ENCODE measurements at places on chromosomes 1 and 21. TPM values are rescaled to one million over a fixed set of nuclear protein-coding genes. Genes with fewer than 3 reads are reported as not detected.

GRCh38 chr1:10941891-10942541 is 70.4 kb upstream of the TARDBP start:
- no peak overlapping the region for H3K27ac ChIP-seq
- no peak overlapping the region for H3K4me3 ChIP-seq
- H3K36me3 ChIP-seq = no peaks in the 10 kb centered on the region
- H3K27me3 ChIP-seq = peaks cover 8% of the 10 kb centered on the region
- H3K4me1 ChIP-seq = no peaks in the 10 kb centered on the region
- DNase-seq = peak; percentile 9

GRCh38 chr21:46356494-46357334 is 32.8 kb downstream of the PCNT start:
- no peak for DNase-seq
- no peak overlapping the region for H3K27ac ChIP-seq
- no peaks in the 10 kb centered on the region for H3K27me3 ChIP-seq
- H3K36me3 ChIP-seq = peaks cover 23% of the 10 kb centered on the region

DNA sequence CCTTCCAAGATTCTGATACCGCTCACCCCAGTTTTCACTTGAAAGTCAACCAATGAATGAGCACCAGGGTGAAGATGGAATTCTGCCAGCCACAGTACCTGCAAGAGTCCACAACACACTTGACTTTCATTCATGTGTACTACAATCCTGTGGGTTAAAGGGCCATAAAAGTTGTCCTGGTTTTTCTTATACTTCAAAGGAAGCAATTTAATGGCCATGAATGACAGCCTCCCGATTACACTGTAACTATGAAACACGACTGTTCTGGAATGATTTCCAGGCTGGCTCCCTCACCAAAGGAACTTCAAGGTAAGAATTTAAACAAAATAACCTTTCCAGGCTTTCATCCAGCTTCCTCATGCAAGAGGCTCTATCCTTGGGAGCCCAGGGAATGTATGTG is 502.8 kb downstream of the SMYD3 start:
- H3K36me3 ChIP-seq = no peaks in the 10 kb centered on the region
- DNase-seq = peak; percentile 26
- no peaks in the 10 kb centered on the region for H3K27me3 ChIP-seq
- H3K27ac ChIP-seq = no peak overlapping the region
- no peak overlapping the region for H3K4me3 ChIP-seq
- peaks cover 12% of the 10 kb centered on the region for H3K4me1 ChIP-seq

Gene KIF17
- 1.3 TPM for total RNA-seq

- H3K27ac ChIP-seq = no peak overlapping the region
- peaks cover 7% of the 10 kb centered on the region for H3K27me3 ChIP-seq
- DNase-seq = no peak
- peaks cover 10% of the 10 kb centered on the region for H3K4me1 ChIP-seq
- peaks cover 15% of the 10 kb centered on the region for H3K36me3 ChIP-seq
- no peak overlapping the region for H3K4me3 ChIP-seq
Measured at GRCh38 chr1:212612041-212612961, 3.7 kb downstream of the ATF3 start.

- H3K27me3 ChIP-seq = no peaks in the 10 kb centered on the region
- no peak for DNase-seq
- H3K4me3 ChIP-seq = no peak overlapping the region
Measured at GRCh38 chr1:197303463-197303862, 35.4 kb downstream of the CRB1 start.

DNA sequence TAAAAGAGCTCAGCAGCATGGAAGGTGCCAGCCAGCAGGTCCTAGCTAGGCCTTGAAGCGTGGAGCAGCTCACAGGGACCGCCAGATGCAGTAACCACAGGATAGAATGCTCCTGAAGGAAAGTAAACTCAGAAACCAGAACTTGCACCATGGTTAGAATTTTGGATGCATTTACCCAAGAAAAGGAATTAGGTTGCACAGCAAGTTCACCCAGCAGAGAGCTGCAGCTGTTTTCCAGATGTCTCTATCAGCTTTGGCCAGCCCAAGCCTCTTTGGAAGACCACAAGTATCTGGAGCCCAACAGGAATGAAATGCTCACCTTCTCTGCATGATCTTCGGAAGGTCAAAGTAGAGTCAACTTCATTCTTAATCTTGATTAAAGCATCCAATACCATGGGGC is 21.0 kb upstream of the ATP13A2 start:
- H3K4me1 ChIP-seq = no peaks in the 10 kb centered on the region
- H3K4me3 ChIP-seq = no peak overlapping the region
- H3K27me3 ChIP-seq = no peaks in the 10 kb centered on the region
- H3K36me3 ChIP-seq = peaks cover 4% of the 10 kb centered on the region
- H3K27ac ChIP-seq = no peak overlapping the region

DNA sequence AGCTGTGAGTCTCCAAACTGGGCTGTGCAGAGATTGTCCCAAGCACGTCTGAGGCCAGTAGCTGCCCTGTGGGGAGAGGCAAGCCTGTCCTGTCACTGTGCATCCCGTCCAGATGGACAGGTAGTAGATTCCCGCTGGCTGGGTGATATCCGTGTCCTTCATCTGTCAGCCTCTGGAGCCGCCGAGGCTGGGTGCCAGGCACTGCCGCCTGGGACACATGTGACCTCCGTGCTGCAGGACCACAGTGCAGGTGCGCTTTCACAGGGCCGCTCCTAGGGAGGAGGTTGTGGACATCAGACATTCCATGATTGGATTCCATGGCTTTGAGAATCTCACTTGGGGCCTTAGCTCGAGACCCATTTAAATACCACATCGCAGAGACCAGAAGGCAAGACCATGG is 4.7 kb downstream of the PDXK start:
- no peak for DNase-seq
- H3K4me3 ChIP-seq = no peak overlapping the region
- H3K27me3 ChIP-seq = no peaks in the 10 kb centered on the region
- peaks cover 5% of the 10 kb centered on the region for H3K36me3 ChIP-seq
- peaks cover 30% of the 10 kb centered on the region for H3K4me1 ChIP-seq

Gene B3GALT6
- total RNA-seq = 19.5 TPM

GRCh38 chr21:33747420-33747819 is 105.1 kb downstream of the ITSN1 start:
- H3K4me1 ChIP-seq = no peaks in the 10 kb centered on the region
- H3K4me3 ChIP-seq = no peak overlapping the region
- no peaks in the 10 kb centered on the region for H3K27me3 ChIP-seq

DNA sequence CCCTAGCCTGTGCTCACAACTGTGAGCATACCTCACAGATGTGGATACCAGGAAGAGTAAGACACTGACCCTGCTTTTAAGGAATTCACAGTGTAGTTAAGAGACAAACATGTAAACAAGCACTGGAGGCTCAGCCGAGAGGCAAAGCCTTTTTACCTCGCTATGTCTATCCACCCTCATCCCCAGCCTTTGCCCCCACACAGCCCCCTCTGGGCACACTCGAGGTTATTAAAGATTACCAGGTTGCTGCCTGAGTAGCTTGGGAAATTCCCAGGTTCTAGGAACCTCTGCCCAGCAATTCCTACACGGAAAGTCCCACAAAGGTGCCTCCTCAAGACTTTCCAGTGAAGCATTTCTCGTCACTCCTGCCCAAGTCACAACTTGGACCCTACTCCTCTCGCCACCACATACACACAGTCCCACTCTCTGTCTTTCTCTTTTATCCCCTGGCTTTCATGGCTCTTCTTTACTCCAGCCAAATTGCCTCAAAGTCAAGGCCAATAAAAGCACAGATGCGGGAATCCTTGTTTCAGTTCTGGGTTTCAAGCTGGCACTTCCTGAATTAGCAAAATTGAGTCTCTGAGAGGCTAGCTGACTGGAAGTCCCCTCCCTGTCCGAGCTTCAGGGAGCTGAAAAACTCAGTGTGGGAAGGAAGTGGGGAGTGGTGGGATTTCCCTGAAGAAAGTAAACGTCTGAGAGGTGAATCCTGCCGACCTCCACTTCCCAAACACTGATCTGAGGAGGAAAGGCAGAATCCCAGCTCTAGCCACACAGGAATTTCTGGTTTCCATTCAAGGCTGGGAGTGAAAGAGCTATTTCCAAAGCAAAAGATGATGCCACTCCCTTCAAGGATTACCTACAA is 7.6 kb downstream of the DENND2D start:
- no peaks in the 10 kb centered on the region for H3K27me3 ChIP-seq
- no peak overlapping the region for H3K4me3 ChIP-seq

DNA sequence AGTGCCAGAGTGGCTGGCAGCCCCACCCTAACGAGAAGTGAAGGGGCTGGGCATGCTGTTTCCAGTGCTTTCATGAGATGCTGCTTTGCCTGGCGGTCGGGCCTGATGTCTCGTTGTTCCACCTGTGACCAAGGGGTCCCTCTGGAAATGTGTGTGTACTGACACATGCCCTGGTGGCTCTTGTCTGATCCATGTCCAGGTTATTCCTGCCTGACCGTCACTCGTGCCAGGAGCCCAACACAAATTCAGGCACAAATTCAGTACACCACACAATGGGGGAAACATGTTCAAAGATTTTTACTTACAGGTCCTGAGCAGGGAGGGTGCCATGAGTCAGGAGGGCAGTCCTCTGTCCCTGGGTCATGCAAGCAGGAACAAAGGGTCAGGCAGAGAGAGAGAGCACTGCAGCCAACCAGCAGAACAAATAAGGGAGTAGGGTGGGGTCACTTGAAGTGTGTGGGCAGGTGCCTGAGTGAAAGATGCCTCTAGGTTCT is 76.3 kb downstream of the ADARB1 start:
- H3K27ac ChIP-seq = no peak overlapping the region
- peaks cover 3% of the 10 kb centered on the region for H3K4me1 ChIP-seq
- H3K27me3 ChIP-seq = no peaks in the 10 kb centered on the region
- H3K36me3 ChIP-seq = no peaks in the 10 kb centered on the region
- DNase-seq = no peak

GRCh38 chr1:234668577-234668955 is 58.6 kb upstream of the IRF2BP2 start:
- no peaks in the 10 kb centered on the region for H3K4me1 ChIP-seq
- no peak overlapping the region for H3K27ac ChIP-seq
- H3K36me3 ChIP-seq = no peaks in the 10 kb centered on the region
- H3K4me3 ChIP-seq = no peak overlapping the region
- no peaks in the 10 kb centered on the region for H3K27me3 ChIP-seq

- DNase-seq = no peak
- H3K27me3 ChIP-seq = no peaks in the 10 kb centered on the region
- H3K4me3 ChIP-seq = no peak overlapping the region
- no peak overlapping the region for H3K27ac ChIP-seq
Measured at GRCh38 chr1:177010211-177010825, 154.2 kb downstream of the ASTN1 start.

GRCh38 chr1:184553845-184554244 is 167.0 kb downstream of the C1orf21 start:
- H3K4me1 ChIP-seq = no peaks in the 10 kb centered on the region
- H3K4me3 ChIP-seq = no peak overlapping the region
- no peaks in the 10 kb centered on the region for H3K36me3 ChIP-seq
- H3K27me3 ChIP-seq = no peaks in the 10 kb centered on the region
- no peak overlapping the region for H3K27ac ChIP-seq

GRCh38 chr1:156119503-156120209 is 5.1 kb downstream of the LMNA start:
- peaks cover 7% of the 10 kb centered on the region for H3K36me3 ChIP-seq
- H3K27me3 ChIP-seq = no peaks in the 10 kb centered on the region
- peak; percentile 78 for DNase-seq
- peaks cover 26% of the 10 kb centered on the region for H3K4me1 ChIP-seq
- H3K4me3 ChIP-seq = peak overlapping the region; percentile 23

Gene ATP1A4
- 0.26 TPM for total RNA-seq

GRCh38 chr1:15408890-15409387 is 749 bp upstream of the EFHD2 start:
- H3K4me1 ChIP-seq = peaks cover 17% of the 10 kb centered on the region
- H3K27me3 ChIP-seq = no peaks in the 10 kb centered on the region
- no peak for DNase-seq
- H3K36me3 ChIP-seq = no peaks in the 10 kb centered on the region
- peak overlapping the region; percentile 45 for H3K4me3 ChIP-seq

DNA sequence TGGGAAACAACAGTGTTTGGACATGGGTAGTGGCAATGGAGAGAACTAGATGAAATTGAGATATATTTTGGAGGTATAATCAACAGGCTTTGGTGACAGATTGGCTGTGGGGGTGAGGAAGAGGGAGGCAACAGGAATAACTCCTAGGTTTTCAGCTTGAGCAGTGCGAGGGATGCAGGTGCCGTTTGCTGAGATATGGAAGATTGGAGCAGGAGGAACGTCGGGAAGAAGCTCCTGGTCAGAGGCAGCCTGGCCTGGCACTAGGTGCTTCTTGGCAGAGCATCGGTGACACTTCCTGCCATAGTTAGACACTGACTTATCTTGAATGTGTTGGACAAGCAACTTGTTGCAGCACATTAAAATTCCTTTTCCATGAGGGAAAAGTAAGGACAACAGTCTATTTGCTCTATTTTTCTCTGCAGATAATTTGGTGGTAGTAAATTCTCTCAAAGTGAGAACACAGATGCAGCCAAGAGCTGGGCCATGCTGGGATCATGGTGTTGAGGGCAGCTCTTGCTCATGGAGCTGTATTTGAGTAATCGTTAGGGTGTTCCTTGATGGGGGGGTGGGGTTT is 21.5 kb upstream of the MYSM1 start:
- H3K4me3 ChIP-seq = no peak overlapping the region
- H3K36me3 ChIP-seq = no peaks in the 10 kb centered on the region
- no peaks in the 10 kb centered on the region for H3K27me3 ChIP-seq
- DNase-seq = no peak
- H3K4me1 ChIP-seq = peaks cover 7% of the 10 kb centered on the region
- no peak overlapping the region for H3K27ac ChIP-seq

Gene PDZK1IP1
- total RNA-seq = not detected

Gene TTC34
- under 0.01 TPM for total RNA-seq

- no peaks in the 10 kb centered on the region for H3K27me3 ChIP-seq
- H3K4me3 ChIP-seq = no peak within 1 kb of the TSS
- H3K27ac ChIP-seq = no peak within 1 kb of the TSS
- H3K36me3 ChIP-seq = no peaks in the 10 kb centered on the region
- H3K4me1 ChIP-seq = no peaks in the 10 kb centered on the region
- DNase-seq = no peak
Measured at GRCh38 chr1:171622152-171622462, at the start of gene MYOCOS. TSS of gene MYOCOS (plus strand) at chr1:171622243. CDS start at chr1:171623884, 1,641 bp downstream.

GRCh38 chr1:177366091-177366490 is 195.3 kb downstream of the BRINP2 start:
- no peak overlapping the region for H3K27ac ChIP-seq
- no peaks in the 10 kb centered on the region for H3K27me3 ChIP-seq
- H3K36me3 ChIP-seq = no peaks in the 10 kb centered on the region
- no peaks in the 10 kb centered on the region for H3K4me1 ChIP-seq
- DNase-seq = no peak

- H3K4me3 ChIP-seq = no peak overlapping the region
- no peak overlapping the region for H3K27ac ChIP-seq
- no peaks in the 10 kb centered on the region for H3K27me3 ChIP-seq
- no peaks in the 10 kb centered on the region for H3K36me3 ChIP-seq
Measured at GRCh38 chr1:236451796-236452373, 57.8 kb downstream of the EDARADD start.

GRCh38 chr1:92859400-92860039 is 27.7 kb downstream of the RPL5 start:
- no peaks in the 10 kb centered on the region for H3K36me3 ChIP-seq
- no peaks in the 10 kb centered on the region for H3K4me1 ChIP-seq
- H3K27ac ChIP-seq = no peak overlapping the region

Gene RASAL2
- 6.4 TPM for total RNA-seq

DNA sequence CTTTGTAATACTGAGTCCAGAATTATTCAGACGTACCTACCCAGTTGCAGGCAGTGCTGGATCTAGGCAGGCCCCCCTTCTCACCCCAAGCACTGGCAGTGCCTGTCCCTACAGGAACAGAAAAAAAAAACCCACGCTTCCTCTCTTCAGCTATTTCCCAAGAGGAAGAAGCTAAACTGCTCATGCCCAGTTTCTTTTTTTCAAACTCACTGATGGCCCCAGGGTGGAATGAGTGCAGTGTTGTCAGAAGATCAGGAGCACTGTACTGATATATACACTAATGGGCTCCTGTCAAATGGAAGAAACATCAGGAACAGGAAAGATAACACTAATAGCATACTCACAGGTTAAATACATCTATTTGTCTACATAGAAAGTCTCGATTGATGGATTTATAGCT is 28.2 kb upstream of the DOCK7 start:
- no peaks in the 10 kb centered on the region for H3K27me3 ChIP-seq
- H3K36me3 ChIP-seq = no peaks in the 10 kb centered on the region
